ENCODE measurements at places on chromosomes 3 and 15.

DNA sequence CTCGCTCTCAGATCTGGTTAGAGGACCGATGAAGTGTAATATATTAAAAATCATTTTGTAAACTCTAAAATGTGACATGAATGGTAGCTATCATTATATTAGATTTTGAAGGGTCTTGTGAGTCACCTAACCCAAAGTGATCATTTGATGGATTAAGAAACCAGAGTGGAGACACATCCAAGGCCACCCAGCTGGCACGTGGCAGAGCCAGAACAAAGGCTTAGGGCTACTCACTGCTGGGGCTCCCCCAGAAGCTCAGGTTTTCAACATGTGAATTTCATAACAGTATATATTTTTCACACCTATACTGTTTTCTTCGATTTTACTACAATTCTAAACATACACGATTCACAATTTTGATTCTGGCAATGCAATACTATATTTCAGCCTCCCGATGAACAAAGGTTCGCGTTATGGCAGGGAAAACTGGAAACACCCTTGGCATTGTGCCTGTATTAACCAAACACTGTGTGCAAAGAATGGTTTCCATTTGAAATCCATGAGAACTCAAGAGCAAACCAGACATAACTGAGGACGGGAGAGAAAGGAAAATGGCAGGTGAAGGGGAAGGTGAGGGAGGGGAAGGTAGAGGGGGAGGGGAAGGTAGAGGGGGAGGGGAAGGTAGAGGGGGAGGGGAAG, 88.9 kb downstream of the ADAMTS17 start:
- DNase-seq = no peak

DNA sequence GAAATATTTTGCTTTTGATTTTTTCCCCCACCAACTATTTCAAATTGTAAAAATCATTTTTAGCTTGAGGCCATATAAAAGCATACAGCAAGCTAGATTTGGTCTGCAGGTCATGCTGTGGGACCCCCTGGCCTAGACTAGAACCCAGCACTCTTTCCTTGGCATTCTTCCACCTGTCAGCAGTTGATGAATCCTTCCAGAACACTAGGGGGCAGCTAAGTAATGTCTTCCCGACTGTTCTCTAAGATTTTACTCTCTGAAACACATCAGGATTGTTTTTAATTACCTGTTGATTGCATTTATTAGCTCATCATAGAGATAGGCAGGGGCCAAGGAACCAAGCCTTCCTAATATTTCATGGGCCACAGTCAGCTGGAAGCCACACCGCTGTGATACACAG, 174.5 kb downstream of the CACNA1D start:
- DNase-seq = no peak

GRCh38 chr3:47954567-47954966, 61.6 kb downstream of the MAP4 start:
- no peak for DNase-seq

DNA sequence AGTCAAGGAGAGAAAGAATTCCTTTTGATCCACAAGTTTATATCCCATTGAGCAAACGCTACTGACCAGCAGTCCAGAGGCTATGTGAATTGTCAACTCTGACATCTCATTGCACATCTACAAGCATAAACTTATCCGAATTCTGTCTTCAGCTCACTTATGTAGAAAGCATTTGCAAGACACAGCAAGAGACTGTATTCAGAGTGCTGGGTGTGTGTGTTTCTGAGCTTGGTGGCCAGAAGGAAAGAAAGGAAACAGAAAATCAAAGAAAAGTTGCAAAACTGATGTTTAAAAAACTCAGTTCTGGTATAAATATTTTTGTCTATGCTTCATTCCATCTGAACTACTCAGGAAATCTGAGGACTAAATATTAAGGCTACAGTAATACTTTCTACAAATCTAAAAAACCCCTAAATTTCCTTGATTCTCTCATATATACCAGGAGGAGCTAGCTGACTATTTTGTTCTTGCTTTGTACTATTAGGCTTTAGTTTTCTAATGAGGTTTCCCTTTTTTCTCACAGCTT, 45.5 kb downstream of the LSAMP start:
- DNase-seq = no peak

DNA sequence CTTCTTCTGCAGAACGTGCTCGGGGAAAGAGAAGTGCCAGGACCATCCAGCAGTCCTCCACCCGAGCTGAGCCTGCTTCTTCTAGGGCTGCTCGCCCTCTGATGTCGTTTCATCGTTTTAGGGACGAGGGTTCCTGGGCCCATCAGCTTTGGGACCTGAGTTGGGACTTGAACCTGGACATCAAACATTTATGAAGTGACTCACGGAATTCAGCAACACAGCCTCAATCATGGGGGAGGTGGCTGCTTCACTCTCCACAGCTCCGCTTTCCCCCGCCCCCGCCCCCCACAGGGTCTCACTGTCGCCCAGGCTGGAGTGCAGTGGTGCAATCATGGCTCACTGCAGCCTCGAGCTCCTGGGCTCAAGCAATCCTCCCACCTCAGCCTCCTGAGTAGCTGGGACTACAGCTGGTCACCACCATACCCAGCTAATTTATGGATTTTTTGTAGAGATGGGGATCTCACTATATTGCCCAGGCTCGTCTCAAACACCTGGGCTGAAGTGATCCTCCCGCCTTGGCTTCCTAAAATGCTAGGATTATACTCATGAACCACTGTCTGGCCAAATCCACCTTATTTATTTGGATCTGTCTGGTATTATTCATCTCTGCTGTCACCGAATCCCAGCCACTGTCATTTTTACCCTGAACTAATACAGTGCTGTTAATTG, 725 bp upstream of the SCAMP2 start:
- DNase-seq = no peak

DNA sequence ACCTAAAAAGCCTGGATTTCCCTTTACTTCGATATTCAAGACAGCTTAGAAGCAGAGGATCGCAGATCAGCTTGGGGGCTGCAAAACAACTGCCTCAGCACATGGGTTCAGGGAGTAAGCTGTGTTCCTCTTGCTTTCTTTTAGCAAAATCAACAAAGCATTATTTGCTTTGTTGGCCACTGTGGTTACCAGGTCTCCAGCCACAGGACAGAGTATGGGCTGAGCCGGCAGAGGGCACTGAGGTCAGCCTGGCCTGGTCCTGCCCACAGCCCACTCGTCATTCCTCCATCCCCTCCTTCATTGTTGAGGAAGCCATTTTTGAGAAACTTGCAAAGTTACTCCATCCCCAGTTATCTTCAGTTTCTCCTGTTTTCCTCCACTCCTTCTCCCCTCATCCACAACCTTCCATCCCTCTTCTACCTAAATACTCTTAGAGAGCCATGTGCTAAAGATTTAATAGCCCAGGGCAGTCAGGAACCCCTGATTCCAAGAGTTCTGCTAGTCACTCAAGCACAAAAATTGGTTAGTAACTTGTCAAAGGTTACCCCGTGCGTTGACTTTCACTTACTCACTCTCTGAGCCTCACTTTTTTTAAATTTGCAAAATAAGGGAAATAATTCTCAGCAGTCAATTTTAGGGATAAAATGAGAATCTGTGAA, 60.0 kb upstream of the HES1 start:
- DNase-seq = no peak

DNA sequence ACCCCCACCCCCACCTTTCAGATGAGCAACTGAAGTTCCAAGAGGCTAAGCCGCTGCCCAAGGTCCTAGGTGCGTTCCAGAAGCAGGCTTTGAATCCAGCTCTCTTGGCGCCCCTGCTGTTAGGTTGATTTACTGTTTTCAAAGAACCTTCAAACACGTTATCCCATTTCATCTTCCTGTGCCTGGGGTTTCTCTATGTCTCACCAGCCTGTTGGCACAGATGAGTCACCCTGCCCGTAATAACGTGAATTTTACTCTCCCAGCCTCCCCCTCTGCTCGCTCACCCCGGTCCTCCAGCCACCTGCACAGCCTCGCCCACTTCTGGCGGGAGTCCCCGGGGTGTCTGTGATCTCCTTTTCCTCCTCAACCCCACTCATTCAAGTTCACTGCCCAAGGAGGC, 13.0 kb upstream of the TSEN2 start:
- no peak for DNase-seq

GRCh38 chr3:129020691-129021090, 19.6 kb downstream of the EFCC1 start:
- no peak for DNase-seq

- no peak for DNase-seq
Measured at GRCh38 chr3:131550562-131551465, 48.0 kb upstream of the MRPL3 start.

GRCh38 chr3:181410870-181411269, 300.9 kb upstream of the SOX2 start:
- DNase-seq = no peak

- no peak for DNase-seq
Measured at GRCh38 chr15:58513008-58513407, 81.2 kb downstream of the LIPC start.

DNA sequence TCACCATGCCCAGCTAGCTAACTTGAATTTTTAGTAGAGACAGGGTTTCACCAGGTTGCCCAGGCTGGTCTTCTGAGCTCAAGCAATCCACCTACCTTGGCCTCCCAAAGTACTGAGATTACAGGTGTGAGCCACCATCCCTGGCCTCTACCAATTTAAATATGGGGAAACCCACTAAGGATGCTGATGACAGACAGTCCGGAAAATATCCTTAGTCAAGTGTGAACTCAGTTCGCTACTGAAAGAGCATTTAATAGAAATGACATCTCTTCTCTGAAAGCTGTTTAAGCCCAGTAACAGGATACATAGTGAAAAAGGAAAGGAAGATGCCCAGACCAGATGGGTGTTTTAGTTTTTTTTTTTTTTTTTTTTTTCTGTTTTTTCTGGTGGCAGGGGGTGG, 7.7 kb upstream of the GRAMD2A start:
- no peak for DNase-seq

DNA sequence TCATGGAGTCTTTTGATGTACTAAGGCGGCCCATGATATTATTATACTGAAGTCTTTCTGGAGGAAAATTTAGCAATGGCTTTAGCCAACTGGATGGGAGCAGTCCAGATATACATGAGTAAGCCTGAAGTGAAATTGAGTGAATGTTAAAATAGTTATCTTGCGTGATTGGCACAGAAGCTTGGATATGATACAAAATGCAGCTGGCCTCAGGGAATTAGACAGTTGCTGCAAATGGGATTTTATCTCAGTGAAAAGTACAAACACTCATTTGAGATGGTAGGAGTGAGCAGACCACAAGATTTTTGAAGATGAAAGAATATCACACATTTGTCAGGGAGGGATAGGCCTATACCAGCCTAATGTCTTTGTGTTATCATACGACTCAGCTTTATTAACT, 8.9 kb downstream of the LMOD3 start:
- no peak for DNase-seq

GRCh38 chr15:98981851-98982722, 25.5 kb downstream of the PGPEP1L start:
- DNase-seq = no peak

DNA sequence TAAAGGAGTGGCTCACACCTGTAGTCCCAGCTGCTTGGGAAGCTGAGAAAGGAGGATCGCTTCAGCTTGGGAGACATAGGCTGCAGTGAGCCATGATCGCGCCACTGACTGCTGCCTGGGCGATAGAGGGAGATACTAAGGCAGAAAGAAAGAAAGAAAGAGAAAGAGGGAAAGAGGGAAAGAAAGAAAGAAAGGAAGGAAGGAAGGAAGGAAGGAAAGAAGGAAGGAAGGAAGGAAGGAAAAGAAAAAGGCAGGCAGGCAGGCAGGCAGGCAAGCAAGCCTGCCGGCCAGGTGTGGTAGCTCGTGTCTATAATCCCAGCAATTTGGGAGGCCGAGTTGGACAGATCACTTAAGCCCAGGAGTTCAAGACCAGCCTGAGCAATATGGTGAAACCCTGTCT, 15.3 kb downstream of the SLC28A1 start:
- DNase-seq = no peak

DNA sequence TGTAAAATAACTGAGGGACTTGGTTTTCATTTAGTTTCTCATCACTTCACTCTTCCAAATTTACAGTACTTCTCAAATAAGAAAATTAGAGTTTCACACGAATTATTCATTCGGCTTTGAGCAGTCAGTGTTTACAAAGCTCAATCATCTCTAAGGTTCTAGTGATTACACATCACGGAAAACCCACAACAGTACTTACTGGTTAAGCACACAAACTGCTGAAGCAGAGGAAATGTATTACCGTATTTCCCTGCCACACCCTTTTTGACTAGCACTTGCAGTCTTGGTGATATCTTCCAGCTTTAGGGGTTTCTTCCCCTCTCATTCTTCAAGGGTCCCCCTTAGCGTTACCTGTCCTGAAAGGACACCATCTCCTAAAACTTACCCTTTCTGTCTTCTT, 164.8 kb upstream of the CDIN1 start:
- no peak for DNase-seq

DNA sequence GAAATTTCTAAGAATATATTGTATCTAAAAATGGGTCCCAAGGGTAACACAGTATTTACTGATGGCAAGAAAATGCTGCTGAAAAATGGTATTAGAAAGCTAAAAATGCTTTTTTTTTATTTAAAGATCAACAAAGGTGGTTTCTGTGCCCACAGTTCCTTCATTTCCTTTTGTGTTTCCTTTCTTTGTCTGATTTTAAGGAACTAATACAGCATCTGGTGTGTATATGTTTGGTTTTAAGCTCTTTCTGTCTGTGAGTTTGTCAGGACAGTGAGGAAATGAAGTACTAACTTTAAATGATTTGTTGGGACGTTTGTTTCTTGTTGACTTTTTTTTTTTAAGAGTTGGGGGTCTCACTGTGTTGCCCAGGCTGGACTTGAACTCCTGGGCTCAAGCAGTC, 38.2 kb downstream of the RASA2 start:
- no peak for DNase-seq

GRCh38 chr3:113255100-113255853, 43.9 kb downstream of the BOC start:
- no peak for DNase-seq

GRCh38 chr15:67194171-67195114, 60.0 kb downstream of the AAGAB start:
- DNase-seq = no peak

DNA sequence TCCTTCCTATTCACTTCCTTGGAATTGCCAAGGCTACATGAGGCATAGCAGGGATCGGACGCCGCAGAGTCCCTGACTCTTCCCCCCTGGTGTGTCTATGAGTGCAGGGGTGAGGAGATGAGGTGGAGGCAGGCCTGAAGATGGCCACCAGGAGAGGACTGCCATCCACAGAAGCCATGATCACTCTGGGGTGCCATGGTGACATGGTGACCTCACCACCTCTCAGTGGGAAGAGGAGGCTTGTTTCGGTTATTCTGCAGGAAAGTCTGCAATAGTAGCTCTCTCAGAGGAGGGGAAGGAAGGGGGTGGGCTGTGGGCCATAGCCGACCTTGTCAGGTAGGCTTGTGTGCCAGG, 57.0 kb upstream of the LIMD1 start:
- DNase-seq = no peak

DNA sequence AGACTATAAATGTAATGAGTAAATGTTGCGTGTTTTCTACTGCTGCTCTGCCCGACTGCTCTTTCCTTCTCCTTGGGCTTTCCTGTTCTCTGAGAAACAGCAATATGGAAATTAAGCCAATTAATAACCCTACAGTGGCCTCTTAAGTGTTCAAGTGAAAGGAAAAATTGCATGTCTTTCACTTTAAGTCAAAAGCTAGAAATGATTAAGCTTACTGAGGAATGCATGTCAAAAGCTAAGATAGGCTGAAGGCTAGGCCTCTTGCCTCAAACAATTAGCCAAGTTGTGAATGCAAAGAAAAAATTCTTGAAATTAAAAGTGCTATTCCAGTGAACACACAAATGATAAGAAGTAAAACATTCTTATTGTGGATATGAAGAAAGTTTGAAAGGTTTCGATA, 55.0 kb downstream of the ATP2C1 start:
- DNase-seq = no peak
